ENCODE measurements at places on chromosomes 13 and 19.

DNA sequence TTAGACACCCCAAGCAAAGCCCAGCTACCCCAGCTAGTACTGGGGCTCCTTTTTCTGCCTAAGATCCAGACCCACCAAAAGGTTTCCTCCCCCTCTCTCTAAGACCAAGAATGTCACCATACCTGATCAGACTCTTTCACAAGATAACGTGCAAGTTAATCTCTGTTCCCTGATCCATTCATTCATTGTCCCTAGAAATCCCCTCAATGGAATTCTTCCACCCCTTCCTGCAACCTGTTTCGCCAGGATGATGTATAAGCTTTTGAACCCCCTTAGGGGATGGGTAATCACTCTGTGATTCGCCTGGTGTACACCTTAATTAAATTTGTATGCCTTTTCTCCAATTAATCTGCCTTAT, 17.3 kb upstream of the CLN5 start:
- no peak for DNase-seq

- no peak for DNase-seq
Measured at GRCh38 chr13:74316547-74316946, 182.3 kb upstream of the KLF12 start.

- DNase-seq = no peak
Measured at GRCh38 chr19:7348587-7349230, at the start of gene ARHGEF18. ARHGEF18 (plus strand) TSS chr19:7348937; CDS start chr19:7362891, 13,954 bp downstream.

GRCh38 chr13:108121406-108121805, 93.9 kb downstream of the LIG4 start:
- no peak for DNase-seq
